ENCODE measurements at places on chromosomes 5 and 9.

GRCh38 chr5:166507810-166508425 is 1783.5 kb upstream of the WWC1 start:
- H3K27me3 ChIP-seq: no peaks in the 10 kb centered on the region
- H3K4me1 ChIP-seq: no peaks in the 10 kb centered on the region
- H3K27ac ChIP-seq: no peak overlapping the region
- no peak overlapping the region for H3K4me3 ChIP-seq
- no peak for DNase-seq

DNA sequence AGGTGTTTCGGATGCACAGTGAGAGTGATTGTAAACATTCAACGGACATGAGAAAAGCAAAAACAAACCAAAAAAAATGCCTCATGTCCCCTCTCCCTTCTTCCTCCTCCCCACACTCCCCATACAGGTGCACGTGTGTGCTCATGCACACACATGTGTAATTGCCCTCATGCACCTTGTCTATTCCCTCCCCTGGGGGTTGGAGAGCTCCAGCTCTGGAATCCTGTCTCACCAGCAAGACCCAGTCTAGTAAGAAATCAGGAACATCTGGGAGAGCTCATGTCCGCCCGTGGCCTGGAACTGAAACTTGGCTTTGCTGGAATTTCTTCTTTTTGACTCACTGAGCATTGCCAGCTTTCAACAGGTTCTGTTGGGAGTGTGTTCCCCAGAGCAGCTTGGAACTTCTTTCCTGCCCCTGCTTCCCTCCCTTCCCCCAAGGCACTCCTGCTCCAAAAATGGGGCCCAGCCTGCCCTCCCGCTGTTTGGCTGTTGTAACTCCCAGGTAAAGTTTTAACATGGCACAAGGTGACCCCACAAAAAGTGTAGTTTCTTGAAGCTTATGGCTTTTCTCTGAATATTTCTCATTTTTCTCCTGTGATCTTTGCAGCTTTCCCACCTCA is 190.1 kb downstream of the NR3C1 start:
- H3K36me3 ChIP-seq: peaks cover 44% of the 10 kb centered on the region
- H3K4me1 ChIP-seq: peaks cover 23% of the 10 kb centered on the region
- H3K27ac ChIP-seq: no peak overlapping the region
- H3K4me3 ChIP-seq: no peak overlapping the region
- no peak for DNase-seq

DNA sequence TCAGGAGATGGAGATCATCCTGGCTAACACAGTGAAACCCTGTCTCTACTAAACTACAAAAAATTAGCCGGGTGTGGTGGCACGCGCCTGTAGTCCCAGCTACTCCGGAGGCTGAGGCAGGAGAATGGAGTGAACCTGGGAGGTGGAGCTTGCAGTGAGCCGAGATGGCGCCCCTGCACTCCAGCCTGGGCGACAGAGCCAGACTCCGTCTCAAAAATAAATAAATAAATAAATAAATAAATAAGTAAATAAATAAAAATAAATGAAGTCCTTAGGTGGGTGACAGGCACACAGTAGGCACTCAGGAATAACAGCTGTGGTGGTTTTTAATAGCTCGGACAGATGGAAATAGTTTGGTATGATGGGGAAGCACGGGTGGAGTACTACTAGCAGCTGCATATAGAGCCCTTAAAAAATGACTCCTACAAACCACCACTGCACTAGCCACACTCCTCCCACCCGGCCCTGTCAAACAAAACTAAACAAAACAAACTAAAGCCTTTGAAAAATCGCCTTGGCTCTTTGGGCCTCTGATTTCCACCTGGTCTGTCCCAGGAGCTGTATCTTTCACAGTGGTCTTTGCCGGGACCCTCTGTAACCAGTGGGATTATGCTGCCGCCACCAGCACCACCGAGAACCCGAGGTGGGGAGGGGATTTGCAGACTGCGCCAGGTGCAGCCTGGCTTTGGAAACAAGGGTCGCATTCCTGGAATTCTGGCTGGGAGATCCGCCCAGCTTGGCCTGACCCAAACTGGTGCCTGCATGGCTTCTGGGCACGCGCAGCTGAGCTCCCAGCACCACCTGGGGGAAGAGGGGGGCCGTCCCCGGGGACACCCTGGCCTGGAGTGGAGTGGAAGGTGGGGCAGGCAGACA is 5.1 kb upstream of the WDR5 start:
- peaks cover 17% of the 10 kb centered on the region for H3K36me3 ChIP-seq
- no peak overlapping the region for H3K27ac ChIP-seq
- H3K27me3 ChIP-seq: peaks cover 22% of the 10 kb centered on the region

DNA sequence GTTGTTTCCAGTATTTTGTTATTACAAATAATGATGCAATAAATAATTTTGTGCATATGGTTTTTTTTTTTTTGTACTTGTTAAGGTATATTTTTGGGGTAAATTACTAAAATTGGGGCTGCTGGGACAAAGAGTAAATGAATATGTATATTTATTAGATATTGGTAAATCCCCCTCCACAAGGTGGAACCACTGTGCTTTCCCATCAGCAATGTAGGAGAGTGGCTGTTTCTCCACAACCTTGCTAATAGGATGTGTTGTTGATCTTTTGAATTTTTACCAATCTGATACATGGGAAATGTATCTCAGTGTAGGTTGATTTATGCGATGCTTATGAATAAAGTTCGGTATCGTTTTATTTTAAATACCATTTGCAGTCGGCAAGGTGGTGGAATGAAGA is 118.1 kb downstream of the TRPM3 start:
- no peak overlapping the region for H3K27ac ChIP-seq
- H3K27me3 ChIP-seq: peaks cover 12% of the 10 kb centered on the region
- H3K36me3 ChIP-seq: no peaks in the 10 kb centered on the region
- no peak for DNase-seq

- DNase-seq: no peak
- H3K4me3 ChIP-seq: no peak overlapping the region
- H3K4me1 ChIP-seq: no peaks in the 10 kb centered on the region
- H3K27me3 ChIP-seq: no peaks in the 10 kb centered on the region
- no peaks in the 10 kb centered on the region for H3K36me3 ChIP-seq
Measured at GRCh38 chr5:108711898-108712297, 35.8 kb upstream of the FER start.

DNA sequence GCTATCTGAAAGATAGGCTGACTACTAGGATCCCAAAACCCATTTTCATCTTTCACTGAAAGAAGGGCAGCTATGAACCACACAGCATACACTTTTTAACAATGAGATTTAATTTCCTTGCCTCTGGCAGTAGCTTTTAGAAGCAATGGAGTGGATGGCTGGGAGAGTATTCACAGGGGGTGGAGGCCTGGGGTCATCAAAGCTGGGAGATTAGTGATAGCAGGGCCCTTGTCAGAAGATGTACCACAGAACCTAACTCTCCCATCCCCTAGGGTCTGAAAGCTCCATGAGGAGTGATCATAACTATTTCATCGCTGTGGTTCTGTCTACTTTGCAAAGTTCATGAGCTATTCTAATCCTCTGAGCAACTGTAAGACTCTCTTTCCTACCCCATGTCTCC is 332.2 kb downstream of the PRELID2 start:
- H3K27ac ChIP-seq: no peak overlapping the region
- H3K4me3 ChIP-seq: no peak overlapping the region
- H3K4me1 ChIP-seq: peaks cover 13% of the 10 kb centered on the region
- H3K36me3 ChIP-seq: no peaks in the 10 kb centered on the region
- no peaks in the 10 kb centered on the region for H3K27me3 ChIP-seq
- no peak for DNase-seq

DNA sequence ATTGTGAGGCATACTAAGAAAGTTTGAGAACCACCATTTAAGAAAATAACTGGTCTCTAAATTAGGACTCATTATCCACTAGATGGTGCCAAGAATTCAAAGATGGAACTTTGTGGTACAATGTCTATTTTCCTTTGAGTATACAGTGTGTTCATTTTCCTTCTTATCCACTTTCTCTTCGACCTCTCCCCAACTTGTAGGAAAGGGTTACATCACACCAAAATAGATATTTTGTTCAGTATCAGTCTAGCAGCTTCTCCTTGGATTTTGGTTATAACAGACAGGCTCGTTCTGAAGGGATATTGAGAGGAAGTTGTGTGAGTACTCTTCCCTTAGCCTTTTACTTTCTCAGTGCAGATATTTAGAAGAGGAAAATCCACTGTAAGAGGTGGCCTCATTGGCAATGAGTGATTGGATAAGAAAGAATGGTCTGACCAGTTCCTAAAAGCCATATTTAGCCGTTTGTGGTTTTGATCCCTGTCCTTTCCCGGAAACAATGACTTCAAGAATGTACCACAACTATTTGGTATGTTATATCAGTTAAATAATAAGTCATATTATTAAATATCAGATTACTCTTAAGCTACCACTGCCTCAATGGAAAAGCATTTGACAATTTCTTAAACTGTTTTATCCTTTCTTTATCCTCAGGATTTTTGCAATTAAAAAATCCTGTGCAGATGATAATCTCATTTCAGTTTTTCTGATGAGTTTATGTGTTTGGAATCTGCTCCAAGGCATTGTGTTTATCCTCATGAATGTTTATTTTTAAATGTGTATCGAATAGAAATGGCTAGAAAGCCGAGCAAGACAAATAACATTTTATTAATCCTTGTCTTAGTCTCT is 69.0 kb upstream of the GRAMD2B start:
- peaks cover 64% of the 10 kb centered on the region for H3K4me1 ChIP-seq
- H3K27ac ChIP-seq: peak overlapping the region; percentile 96
- peak overlapping the region; percentile 68 for H3K4me3 ChIP-seq
- H3K27me3 ChIP-seq: no peaks in the 10 kb centered on the region

- no peak overlapping the region for H3K27ac ChIP-seq
- DNase-seq: no peak
- H3K36me3 ChIP-seq: peaks cover 20% of the 10 kb centered on the region
Measured at GRCh38 chr5:109694451-109694891, 4.7 kb downstream of the MAN2A1 start.

DNA sequence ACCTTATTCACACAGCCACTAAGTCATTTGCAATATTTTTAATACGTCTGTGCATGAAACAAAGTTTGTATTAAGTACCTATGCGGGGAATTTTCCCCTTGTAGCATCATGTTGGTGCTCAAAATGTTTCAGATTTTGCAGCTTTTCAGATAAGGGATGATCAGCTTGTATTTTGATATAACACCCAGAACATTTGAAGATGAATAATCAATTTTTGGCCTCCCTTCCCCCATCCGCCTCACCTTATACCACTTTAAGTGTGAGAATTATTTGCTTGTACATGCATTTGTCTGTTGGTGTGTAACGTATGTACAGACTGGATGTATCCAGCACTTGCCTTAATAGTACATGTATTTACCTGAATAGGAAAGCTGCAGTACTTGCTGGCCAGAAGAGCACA is 1.7 kb downstream of the JAK2 start:
- no peaks in the 10 kb centered on the region for H3K27me3 ChIP-seq
- no peak overlapping the region for H3K27ac ChIP-seq
- peaks cover 23% of the 10 kb centered on the region for H3K4me1 ChIP-seq
- no peak for DNase-seq
- H3K4me3 ChIP-seq: peak overlapping the region; percentile 96
- H3K36me3 ChIP-seq: peaks cover 24% of the 10 kb centered on the region

GRCh38 chr9:1042466-1042865 is 7.7 kb upstream of the DMRT2 start:
- peaks cover 19% of the 10 kb centered on the region for H3K27me3 ChIP-seq
- no peak for DNase-seq
- peaks cover 4% of the 10 kb centered on the region for H3K4me1 ChIP-seq
- H3K4me3 ChIP-seq: no peak overlapping the region
- H3K36me3 ChIP-seq: peaks cover 4% of the 10 kb centered on the region

DNA sequence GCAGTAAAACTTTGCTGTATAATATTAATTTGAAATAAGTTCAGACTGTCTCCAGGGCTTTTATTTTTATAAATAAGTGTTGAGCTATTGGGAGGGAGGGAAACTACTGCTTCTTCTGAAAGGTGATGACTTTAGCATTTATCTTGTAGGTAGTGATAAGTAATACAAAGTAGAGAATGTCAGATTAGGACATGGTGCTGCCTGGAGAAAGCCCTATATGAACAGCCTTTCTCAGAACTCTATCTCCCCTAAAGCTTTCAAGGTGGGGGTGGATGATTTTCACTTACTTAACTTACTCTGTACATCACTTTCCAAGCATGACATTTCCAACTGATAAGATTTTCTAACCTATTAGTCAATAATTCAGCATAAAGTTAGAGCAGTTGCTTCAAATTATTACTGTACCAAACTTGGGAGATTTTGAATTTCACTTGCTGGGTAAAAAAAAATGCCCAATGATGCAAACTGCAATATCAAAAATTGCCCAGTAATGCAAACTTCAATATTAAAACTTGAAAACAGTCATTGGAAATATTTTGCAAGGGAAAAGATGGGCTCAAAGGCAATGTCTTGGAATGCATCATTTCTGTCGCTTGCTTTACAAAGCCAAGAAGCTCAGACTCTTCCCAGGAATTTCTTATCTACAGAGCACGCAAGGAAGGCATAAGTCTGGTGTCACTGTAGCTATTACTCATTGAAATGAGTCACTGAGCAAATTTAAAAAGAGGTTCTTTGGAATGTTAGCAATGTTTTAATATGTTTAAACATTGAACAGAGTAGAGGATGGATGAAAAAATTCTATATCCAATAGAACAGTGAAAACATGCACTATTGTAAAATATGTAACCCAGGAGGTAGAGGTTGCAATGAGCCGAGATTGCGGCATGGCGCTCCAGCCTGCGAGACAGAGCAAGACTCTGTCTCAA is 569.5 kb downstream of the PSAT1 start:
- H3K27ac ChIP-seq: no peak overlapping the region
- no peaks in the 10 kb centered on the region for H3K27me3 ChIP-seq
- no peak for DNase-seq
- H3K4me3 ChIP-seq: no peak overlapping the region
- no peaks in the 10 kb centered on the region for H3K4me1 ChIP-seq
- H3K36me3 ChIP-seq: no peaks in the 10 kb centered on the region

GRCh38 chr9:127635201-127635735 is 23.2 kb downstream of the STXBP1 start:
- no peak for DNase-seq
- H3K27me3 ChIP-seq: no peaks in the 10 kb centered on the region
- H3K4me3 ChIP-seq: no peak overlapping the region
- H3K4me1 ChIP-seq: peaks cover 13% of the 10 kb centered on the region
- no peak overlapping the region for H3K27ac ChIP-seq

DNA sequence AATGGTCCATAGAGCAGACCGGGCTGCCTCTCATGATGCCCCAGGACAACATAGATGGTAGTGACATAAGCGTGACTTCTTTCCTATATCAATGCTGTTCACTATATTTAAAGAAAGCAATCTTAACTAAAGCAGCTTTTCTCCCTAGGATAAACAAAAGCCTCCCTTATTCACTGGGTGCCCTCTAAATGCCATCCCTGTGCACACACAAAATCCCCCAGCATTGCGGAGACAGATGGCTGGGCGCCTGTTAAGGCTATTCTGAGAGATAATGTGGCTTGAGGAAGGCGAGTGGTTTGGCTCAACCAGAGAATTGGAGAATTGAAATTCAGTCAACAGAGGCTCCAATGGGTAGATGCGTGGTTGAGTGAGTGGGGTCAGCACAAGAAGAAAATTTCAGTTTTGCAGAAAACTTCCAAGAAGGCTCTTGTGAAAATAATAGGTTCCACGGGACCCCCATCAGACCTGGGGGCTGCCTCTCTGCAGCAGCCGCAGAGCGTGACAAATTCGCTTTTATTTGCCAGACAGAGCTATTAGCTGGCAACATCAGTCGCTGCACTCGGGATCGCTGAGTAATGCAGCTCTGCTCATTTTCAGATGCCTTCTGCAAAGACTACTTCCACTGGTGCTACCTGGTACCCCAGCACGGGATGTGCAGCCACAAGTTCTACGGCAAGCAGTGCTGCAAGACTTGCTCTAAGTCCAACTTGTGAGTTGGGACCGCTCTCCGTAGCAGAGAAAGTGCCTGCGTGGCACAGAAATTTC is 103.9 kb upstream of the ICE1 start:
- H3K4me3 ChIP-seq: no peak overlapping the region
- no peak for DNase-seq
- H3K36me3 ChIP-seq: no peaks in the 10 kb centered on the region
- no peaks in the 10 kb centered on the region for H3K27me3 ChIP-seq
- H3K4me1 ChIP-seq: no peaks in the 10 kb centered on the region
- H3K27ac ChIP-seq: no peak overlapping the region

Data from Calu3 (cell line).